ENCODE measurements at places on chromosomes 2 and 18. TPM values are rescaled to one million over a fixed set of nuclear protein-coding genes. Genes with fewer than 3 reads are reported as not detected.

NETO1 gene
- not detected for total RNA-seq

ZNF892 gene
- 3.6 TPM for total RNA-seq

RMND5A gene
- total RNA-seq = 30.1 TPM

RESP18 gene
- total RNA-seq = not detected

DNER gene
- total RNA-seq = not detected

CELF4 gene
- total RNA-seq = not detected

SCN9A gene
- total RNA-seq = 0.10 TPM

GALNT13 gene
- 0.14 TPM for total RNA-seq

DNA sequence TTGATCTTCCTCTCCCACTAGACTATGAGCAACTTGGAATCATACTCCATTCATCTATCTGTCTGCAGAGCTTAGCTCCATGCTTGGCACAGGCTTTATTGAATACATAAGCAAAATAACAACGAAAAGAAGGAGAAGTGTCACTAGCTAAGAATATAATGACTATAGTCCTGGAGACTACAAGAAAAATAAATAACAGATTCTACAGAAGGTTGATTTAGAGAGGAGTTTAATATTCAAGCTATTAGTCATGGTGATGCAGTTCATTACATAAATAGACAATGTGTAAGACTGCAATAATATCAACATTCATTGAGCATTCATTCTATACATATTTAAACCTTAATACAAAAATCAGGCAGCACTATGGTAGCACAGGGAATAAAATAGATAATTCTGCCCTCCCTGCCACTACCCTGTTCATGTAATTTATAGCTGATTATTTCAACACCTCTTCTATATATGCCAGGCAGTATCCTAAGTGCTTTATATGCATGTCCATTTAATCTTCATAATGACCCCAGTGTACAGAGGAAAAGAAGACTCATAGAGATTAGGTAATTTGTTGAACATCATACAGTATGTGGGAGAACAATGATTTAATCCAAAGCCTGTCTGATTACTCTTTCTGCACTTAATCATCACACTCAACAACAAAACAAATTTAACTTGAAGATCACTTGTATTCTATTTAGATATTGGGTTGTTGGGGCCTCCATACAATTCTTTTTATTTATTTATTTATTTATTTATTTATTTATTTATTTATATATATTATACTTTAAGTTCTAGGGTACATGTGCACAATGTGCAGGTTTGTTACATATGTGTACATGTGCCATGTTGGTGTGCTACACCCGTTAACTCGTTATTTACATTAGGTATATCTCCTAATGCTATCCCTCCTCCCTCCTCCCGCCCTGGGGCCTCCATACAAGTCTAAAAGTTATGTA lies 165.3 kb downstream of the RNF152 start:
- no peak for DNase-seq

DNA sequence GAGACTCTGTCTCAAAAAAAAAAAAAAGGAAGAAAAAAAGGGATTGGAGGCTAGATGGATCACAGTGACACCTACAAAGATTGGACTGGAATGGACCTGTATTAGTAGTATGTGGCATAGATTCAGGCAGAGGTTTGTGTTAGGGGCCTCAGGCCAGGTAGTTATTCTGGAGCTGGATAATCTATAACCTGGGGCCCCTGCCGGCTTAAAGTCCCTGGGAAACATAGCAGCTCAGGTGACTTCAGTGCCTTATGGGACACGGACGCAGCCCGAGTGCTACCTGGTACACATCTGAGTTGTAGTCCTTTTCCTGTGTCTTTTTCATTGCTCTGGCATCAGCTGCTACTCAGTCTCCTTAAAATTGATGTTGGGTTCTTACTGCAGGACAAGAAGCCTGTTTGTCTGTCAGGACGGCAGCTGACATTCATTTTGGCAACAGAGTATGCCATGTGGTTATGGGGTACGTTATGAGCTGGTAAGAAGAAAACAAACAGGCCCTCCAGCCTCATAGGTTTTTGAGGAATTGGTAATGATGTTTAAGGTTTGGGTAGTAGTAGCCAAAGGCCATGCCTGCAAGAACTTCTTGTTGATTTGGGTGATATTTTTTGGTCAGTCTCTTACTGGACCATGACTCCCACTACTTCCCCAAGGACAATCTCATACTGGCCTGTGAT lies 27.8 kb downstream of the AGFG1 start:
- DNase-seq = no peak

- no peak for DNase-seq
Observed at GRCh38 chr2:45211636-45212035, 202.4 kb upstream of the SIX2 start.

- DNase-seq = no peak
Observed at GRCh38 chr2:98614024-98614739, 5.8 kb downstream of the UNC50 start.

DNA sequence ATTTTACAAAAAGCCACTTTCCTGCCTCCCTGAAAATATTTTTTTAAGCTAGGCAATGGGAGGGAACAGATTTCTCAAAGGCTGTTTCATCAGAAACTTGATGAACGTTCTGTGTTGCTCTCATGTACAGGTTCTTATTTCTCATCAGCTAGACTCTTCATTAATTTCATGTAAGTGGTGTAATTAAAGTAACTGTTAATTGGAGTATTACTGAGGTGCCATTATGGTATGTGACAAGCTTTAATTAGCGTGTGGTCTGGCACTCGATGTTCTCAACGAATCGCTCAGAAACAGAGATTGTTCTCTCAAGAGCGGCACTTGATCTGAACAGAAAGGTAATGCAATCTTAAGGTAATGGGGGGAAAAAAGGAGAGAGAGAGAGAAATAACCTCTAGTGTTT lies 81.9 kb upstream of the MYCN start:
- no peak for DNase-seq

DNA sequence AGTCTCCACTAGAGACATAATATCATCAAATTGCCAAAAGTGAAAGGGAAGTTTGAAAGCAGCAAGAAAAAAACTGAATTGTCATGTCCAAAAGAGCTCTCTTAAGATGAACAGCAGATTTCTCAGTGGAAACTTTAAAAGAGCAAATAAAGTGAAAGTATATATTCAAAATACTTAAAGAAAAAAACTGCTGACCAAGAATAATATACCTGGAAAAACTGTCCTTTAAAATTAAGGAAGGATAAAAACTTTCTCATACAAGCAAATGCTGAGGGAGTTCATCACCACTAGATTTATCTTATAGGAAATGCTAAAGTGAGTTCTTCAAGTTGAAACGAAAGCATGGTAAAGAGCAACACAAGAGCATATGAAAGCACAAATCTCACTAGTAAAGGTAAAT lies 83.3 kb upstream of the SCN1A start:
- DNase-seq = no peak

DNA sequence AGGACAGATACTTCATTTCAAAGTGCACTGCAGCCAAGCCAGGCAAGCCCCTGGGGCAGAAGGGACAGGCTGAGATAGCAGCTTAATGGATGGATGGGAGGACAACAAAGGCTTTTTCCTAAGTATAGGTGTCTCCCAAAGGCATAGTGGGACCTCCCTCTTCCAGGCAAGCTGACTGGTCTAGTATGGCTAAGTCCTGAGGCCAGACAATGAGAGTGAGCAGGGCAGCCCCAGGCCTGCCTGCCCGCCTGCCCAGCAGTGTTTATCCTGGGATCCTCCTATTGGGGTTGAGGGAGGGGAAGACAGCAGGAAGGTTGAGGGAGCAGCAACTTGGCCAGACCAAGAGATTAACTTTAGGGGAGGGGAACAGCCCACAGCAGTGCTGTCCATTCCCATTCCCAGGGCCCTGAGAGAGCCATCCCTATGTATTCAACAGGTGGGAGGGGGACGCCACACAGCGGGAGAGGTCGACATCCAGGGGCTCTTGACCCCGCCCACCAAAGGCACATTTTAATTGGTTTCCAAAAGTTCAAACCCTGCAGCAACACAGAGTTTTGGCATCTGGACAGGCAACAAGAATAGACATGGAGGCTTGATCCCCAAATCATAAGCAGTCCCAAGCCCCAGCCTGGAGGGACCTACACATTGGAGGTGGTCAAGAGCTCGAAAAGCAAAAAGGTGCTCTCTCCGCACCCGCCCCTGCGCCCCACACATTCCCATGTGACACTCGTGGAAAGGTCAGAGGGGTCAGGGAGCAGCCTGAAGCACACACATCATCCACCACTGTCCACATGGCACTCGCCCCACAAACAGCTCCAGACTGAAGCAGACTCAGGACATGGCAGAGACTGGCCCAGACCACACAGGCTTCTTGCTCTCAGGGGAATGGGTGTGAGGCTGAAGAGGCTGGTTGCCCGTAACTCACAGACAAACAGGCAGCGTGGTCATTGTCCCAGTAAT lies 2.9 kb upstream of the SFXN5 start:
- peak; percentile 31 for DNase-seq

GRCh38 chr2:196229013-196229412 lies 57.6 kb upstream of the STK17B start:
- DNase-seq = no peak

DNA sequence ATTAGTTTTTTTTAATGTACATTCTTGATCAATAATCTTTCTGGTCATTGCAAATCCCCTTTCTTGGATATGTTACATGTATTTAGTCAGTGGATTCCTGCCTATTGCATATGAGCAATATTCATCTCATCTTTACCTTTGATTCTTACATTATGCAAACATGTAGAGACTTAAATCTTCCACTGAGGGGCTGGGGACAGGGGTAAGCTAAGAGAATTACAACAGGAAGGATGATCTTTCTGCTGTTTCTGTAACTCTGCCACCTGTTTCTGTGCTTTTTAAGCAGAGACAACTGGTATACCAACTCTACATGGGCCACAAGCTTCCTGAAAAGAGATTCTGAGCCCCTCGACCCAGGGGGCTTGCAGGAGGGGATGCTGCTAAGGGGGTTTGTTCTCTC lies 68.6 kb downstream of the RND3 start:
- DNase-seq = no peak

- no peak for DNase-seq
Observed at GRCh38 chr2:71716697-71717624, 263.6 kb downstream of the DYSF start.

- DNase-seq = no peak
Observed at GRCh38 chr2:229971298-229971790, 49.0 kb downstream of the FBXO36 start.

DNA sequence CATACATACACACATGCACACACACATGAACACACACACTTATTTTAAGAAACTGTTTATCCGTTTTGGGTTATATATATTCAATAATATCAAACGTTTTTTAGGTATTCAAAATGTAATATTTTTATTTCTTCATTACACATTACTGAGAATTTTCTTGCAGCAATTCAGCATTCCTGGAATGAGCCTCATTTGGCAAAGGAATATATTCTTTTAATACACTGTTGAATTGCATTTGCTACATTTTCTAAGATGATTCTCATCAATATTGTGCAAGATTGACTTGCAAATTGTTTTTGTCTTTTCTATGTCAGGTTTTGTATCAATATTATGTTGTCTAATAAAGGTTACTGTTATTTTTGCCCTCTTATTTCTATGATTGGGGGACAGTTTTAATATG lies 276.1 kb upstream of the CYP26B1 start:
- no peak for DNase-seq

- DNase-seq = no peak
Observed at GRCh38 chr2:42547014-42547413, 21.4 kb upstream of the MTA3 start.

GRCh38 chr2:200708943-200709342 lies 102.8 kb upstream of the BZW1 start:
- DNase-seq = no peak

DNA sequence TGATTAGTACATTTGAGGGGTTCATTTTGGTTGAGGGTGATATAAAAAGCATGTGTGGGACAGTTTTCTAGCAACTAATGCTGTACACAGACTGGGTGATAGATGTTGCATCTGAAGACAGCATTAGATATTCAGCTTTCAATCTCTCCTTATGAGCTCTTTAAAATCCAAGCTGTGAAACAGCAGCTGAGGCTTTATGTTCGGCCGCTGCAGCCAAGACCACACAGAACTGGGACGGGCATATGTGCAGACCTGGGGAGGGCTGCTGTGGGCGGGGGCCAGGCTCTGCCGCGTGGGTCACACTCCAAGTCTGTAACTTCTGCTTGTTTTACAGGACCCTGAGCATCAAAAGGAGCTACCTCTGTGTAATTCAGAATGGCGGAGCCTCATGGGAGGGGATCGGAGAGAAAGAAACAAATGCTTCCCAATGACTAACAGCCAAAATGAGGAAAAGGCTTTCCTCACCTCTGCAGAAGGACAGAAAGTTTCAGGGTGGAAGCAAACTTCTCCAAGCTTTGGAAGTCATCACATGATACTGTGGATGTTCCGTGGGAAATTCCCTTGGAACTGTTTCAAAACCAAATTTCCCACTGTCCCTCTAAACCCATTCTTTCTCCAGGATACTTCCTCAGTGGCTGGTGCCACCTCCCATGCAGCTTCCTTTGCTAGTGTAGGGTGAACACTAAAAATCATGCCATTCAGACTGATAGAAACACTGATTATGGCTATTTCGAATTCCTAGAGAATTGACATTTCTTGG lies 711.9 kb upstream of the ID2 start:
- DNase-seq = no peak

GRCh38 chr2:172232708-172233396 lies 130.2 kb upstream of the DLX2 start:
- DNase-seq = no peak

DNA sequence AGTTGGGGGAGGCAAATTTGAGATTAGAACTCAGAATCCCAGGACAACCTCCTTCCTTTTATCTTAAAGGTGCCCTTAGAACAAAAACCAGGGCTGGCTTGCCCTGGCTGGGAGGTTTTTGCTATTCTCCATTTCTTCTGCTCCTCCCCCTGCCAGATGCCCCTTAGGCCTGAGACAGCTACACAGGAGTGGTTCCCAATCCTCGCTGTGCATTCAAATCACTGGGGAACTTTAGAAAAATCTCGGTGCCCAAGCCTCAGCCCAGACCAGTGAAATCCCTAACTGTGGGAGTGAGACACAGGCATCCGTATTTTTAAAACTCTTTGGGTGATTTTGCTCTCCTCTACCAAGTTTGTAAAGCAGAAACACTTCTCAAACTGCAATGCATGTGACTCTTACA lies 38.8 kb downstream of the LBH start:
- no peak for DNase-seq

DNA sequence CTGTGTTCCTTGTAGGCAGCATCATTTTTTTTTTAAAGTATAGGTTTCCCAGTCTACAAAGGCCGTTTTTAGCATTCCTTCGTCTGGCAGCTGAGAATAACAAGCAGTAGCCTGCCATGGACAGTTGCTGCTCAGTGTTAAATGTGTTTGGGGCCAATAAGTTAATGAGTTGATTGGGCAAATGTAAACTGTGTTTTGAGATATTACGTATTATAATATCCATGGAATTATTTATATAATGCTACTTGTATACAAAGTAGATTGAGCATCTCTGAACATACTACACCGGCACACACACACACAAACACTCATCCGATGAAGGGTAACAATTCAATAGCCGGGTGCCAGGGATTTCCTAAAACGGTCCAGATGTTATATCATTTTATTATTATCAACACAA lies 97.2 kb downstream of the IRS1 start:
- no peak for DNase-seq

DNA sequence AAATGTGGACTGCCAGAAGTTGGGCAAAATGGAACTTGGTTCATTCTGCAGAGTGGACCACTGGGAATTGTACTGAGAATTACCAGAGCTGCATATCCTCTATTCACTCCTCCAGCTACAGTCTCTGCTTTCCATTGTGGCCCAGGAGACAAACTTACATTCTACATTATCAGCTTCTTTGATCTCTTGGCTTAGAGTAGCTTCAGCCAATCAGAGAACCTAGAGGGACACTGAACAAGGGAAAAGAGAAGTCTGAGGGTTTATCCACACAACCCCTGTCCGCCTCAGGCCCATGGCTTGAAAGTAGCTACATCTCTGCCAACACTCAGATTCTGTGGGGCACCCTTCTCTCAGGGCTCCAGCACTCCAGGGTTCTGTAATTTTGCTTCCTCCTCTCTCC lies 251.1 kb downstream of the TRIB2 start:
- no peak for DNase-seq
